ENCODE measurements at places on chromosomes 1 and 21.

GRCh38 chr1:162285149-162285561 is 91.5 kb downstream of the SPATA46 start:
- no peak for DNase-seq

DNA sequence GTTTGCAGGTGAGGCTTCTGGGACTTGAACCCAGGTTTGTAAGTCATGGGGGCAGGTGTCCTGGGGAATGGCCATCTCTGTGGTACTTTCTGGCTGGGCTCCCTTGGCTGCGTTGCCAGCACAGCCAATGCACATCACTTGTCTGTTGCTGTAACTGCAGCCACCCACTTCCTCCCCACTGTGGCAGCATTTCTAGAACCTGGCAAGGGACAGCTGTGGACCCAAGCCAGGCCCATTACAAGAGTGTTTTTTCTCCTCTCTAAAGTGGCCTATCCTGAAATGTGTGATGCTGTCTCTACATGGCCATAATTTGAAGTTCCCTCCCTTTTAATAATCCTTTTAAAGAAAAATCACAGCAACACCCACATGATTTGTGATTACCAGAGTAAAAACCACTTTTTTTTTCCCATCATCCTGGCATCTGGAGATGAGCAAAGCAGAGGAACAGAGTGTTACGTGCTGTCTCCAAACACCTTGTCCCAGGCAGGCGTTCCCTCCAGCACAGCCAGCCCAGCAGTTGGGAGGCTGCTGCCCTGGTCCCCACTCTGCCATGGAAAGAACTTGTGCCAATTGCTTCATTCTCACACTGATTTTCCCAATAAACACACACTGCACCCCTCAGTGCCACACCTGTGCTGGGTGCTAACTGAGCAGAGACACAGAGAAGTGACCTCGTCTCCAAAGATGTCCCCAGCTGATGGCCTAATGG is 360.6 kb upstream of the USP24 start:
- DNase-seq = no peak

GRCh38 chr1:173212952-173213491 is 5.9 kb upstream of the TNFSF4 start:
- no peak for DNase-seq

DNA sequence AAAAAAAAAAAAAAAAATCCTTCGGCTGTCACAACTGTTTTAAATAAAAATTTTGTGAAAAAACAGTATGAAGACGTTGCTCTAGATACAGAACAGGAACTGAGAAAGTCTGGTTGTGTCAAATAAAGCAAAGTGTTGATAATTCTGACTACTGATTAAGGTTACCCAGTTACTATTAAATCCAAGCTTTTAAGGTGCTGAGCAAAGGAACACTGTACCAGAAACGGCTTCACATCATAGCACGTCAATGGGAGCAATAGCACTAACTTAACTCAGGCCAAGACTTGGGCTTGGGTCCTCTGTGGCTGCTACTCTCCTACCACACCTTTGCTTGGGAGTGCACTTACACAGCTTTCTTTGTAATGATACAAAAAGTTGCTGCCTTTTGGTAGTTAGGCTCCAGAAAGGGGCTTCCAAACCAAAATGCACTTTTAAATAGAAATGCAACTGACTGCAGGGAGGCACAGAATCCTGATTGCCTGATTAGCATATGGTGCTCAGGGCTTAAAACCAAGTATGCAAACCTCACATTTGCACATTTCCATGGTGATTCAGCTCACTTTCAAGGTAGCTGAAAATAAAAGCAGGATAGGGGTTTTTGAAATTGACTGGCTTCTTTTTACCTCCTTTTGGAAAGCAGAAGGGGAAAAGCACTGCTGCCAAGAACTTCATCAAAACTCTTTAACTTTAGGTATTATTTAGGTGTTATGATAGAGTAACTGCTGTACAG is 6.3 kb downstream of the MCL1 start:
- DNase-seq = no peak

- no peak for DNase-seq
These were observed 5.1 kb downstream of the CR1 start for GRCh38 chr1:207501071-207501470.

Measured in T-helper 2 cell (primary cell).